Naive thymus-derived CD4-positive, alpha-beta T cell (primary cell): ENCODE measurements at places on chromosomes 4 and X.

- DNase-seq = no peak
Measured at GRCh38 chr4:54392479-54392878, 163.4 kb downstream of the PDGFRA start.

DNA sequence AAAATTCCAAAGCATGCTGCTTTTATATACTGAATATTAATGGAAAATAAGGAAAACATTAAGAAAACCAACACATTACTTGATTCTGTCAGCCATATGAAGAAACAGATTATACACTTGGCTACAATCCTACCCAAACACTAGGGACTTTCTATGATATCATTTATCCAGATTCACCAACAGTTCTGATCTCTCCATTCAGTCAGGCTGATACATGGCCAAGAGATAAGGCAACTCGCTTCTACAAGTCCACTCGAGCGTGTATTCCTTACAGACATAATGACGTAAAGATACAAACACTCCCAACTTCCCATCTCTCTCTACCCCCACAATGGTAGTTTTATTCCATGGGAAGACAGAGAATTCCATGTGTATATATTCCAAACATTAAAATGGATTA lies 44.5 kb downstream of the NEK1 start:
- no peak for DNase-seq

DNA sequence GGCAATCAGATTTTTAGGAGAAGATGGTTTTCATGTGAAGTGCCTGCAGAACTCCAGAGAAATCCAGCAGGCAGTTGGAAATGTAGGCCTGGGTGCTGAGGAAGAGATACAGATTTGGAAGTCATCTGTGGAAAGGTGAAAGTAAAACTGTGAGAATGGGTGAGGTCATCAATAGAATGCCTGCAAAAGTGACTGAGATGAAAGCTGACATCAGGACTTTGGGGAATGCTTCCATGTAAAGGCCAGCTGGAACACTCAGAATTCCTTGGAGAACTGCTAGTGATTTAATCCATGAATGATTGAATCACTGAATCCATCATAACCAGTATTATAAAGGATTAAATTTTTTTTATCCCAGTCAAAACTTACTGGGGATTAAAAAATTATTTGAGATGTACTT lies 124.5 kb upstream of the GIMD1 start:
- no peak for DNase-seq

GRCh38 chr4:172042714-172043114 lies 229.5 kb downstream of the GALNTL6 start:
- no peak for DNase-seq

DNA sequence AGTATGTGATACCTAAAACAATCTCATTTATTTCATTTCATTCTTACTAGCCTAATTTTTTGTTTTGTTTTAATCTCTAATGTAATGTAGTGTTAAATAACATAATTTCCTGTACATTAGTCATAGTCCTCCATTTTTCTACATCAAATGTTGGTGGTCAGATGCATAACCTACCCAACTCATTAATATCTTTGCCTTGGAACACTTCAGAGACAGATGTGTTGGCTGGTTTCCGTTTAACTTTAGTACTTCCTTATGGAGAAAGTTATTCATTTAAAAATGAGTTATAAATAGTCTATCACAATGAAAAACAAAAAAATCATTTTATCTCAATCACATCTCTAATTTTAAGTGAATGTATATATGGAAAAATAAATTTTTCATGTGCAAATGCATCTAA lies 190.2 kb downstream of the ANTXR2 start:
- no peak for DNase-seq

GRCh38 chrX:150184491-150184890 lies 178.6 kb upstream of the MAMLD1 start:
- DNase-seq = no peak

- DNase-seq = no peak
Measured at GRCh38 chr4:171891038-171891437, 77.8 kb downstream of the GALNTL6 start.

DNA sequence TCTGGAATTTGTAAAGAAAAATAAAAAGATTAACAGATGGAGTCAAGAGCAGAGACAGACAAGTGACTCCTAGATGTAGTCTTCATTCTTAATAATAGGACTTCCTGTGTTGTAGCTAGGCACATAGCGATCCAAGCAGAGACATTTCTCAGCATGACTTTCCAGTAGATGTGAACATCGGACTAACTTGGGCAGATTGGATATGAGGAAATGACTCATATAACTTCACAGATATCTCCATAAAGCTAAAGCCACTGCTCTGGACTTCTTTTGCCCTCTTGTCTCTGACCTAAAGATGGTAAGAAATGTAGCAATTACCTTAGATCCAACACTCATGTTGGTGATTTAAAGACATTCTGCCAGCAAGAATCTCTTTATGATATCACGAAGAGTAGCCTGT lies 131.7 kb downstream of the EPHA5 start:
- DNase-seq = no peak

GRCh38 chrX:72025236-72025770 lies 106.4 kb downstream of the RTL5 start:
- DNase-seq = no peak

DNA sequence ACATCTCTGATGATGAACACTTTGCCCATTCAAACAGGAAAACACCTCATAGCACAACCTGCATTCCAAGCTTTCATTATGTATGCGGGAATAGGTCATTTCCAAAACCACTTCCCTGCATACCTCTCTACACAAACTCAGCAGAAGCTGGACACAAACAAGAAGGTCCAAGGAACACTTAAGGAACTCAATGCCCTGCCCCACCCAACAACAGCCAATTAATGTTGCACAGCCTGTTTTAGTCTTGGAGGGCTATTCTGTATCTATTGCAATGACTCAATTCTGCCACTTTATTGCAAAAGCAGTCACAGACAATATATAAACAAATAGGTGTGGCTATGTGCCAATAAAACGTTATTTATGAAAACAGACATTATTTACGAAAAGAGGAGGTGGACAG lies 16.7 kb downstream of the OPHN1 start:
- no peak for DNase-seq

GRCh38 chr4:1326751-1327525 lies 20.1 kb upstream of the UVSSA start:
- DNase-seq = no peak

DNA sequence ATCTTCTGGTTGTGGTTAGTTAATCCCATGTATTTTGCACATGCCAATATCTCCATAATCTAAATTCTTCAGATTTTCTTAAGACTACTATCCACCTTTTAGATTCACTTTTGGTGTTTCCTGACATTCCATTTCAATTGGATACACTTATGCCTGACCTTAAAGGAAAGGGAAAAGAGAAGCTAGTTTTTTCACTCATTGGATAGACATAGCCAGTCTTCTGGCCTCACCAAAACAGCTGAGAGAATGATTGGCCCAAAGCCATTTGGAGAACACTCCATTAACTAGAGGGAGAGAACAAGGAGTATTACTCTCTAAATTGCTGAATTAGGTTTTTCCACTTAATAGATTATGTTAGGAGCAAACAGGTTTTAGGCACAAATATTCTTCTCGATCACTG lies 4.0 kb downstream of the PRPS1 start:
- no peak for DNase-seq

GRCh38 chrX:97898798-97899197 lies 1015.1 kb downstream of the RPA4 start:
- DNase-seq = no peak

DNA sequence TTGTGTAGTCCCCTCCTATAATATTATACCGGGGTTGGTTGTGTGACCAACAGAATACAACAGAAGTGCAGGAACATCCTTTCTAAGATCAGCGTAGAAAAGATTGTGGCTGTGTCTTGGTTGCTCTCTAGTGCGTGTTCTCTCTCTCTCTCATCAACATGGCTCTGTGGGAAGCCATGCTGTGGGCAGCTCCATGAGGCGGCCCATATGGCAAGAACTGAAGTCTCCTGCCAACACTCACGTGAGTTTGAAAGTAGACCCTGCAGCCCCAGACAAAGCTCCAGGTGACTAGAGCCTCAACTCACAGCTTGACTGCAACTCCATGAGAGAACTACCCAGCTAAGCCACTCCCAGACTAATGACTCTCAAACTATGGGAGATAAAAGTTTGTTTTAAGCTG lies 118.7 kb downstream of the TSPAN5 start:
- no peak for DNase-seq

DNA sequence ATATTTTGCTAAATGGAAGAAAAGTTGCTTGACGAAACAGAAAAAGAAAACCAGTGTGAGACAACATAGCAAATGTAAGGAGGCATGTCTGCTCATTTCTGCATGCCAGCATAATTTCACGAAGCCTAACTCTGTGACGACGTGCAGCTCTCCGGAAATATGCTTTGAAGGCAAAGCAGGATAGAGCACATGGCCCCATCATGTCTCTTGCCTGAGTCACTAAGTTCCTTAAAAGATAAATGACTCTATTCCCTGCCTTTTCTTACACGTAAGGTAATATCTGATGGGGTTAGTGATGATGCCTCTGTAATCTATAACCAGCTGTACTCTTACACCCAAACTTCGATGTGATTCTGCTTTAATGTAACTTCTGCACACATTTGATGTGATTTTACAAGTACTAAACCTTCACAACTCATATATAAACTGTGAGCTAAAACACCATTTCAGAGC lies 64.5 kb downstream of the ANXA3 start:
- DNase-seq = no peak

DNA sequence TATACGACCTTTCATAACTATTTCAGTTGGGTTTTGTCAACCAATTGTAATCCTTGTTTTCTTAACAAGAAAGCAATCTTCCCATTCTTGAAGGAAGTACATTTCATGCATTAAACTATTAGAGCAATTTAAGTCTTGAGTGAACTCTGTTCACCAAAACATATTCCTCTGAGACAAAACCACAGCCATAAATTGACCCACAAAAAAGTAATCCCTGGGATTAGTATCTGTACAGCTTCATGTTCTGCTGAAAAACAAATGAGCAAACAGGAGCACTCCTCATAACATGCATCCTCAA lies 207.0 kb upstream of the PDE5A start:
- no peak for DNase-seq

DNA sequence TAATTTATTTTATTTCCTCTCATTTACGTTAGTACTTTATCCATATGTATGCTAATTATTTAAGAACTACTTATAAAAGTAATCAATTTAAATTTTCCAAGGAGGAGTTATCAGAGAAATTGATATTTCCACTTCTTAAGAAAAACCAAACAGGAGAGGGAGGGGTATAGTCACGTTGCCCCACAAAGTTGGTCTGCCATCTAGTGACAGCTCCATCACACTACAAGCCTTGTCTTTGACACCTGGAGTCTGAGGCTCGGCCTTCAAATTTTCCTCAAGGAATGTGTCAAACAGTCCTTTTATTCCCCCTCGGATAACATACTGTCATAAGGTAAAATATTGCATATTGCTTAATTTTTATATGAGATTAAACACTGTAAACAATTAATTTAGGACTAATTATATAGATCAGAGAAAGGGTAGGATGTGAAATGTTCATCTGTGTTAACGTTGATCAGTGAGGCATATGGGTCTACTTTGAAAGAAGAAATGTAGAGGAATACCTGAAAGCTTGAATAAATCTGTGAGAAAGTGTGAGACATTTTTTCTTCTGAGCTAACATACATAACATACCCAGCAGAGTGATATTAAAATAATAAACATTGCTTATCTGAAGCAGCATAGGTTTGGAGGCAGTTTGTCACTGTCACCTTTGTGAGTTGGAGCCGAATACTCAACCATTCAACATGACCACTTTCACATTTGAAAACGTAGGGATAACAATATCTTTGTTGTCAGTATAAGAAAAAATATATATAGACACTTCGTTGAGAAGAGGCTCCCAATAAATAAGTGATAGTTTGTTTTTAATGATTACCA lies 114.4 kb downstream of the GLRA3 start:
- no peak for DNase-seq

- DNase-seq = no peak
Measured at GRCh38 chr4:147822128-147822527, 90.2 kb downstream of the ARHGAP10 start.

DNA sequence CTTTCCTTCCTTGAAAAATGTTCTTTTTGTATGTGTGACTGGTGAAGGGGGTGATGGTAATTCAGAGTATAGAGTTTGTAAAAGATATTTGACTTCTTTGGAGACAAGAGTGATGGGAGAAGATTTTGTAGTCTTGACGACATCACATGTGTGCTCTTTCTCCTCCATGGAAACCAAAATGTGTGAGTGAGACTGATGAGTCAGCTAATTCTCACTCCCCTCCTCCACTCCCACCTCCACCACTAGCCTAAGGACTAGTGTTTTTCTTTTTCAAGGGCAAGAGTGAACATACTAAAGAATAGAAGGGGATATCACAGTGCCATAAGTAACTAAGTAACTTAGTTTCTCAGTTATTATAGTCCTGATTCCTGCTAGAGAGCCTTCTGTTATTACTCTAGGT lies 14.0 kb upstream of the DGKK start:
- DNase-seq = no peak

DNA sequence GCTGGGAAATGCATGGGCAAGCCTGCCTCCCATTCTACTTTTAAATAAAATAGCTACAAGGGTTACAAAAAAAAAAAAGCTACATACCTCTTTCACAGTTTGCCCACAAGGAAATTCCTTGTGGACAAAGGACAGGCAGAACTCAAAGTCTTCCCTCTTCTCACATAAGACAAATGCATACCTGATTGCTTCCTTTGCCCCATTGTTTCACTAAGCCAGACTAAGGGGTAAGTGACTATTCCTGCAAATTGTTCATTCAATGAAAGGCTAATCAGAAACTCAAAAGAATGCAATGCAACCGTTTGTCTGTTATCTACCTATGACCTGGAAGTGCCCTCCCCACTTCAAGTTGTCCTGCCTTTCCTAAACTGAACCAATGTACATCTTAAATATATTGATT lies 780.6 kb downstream of the FAM133A start:
- no peak for DNase-seq

- DNase-seq = no peak
Measured at GRCh38 chr4:188989371-188989770, 850.1 kb downstream of the TRIML1 start.

DNA sequence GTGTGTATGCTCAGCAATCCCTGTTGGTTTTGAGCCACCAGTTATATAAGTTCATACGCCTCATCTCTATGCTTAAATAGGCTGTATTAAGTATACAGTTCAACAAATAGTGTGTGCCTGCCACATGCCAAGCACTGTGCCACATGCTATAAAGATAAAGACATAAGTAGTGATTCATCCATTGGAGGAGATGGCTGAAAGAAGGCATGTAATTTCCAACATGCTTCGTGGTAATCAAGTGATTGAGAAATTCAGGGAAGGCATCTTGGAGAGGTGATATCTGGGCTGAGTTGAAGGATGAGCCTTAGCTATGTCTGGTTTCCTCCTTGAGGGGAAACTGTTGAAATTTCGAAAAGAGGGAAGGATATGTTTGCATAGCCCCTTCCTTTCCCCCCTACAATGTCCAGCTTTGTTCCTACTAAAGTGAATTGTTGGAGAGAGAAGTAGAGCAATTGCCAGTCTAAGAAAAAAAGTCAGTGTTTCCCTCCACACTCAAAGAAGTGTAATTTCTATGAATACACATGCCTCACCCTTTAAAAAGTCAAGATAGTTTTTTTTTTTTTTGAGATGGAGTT lies 96.5 kb downstream of the ARHGAP10 start:
- no peak for DNase-seq
